ENCODE measurements at places on chromosomes 5 and 9.

GRCh38 chr5:74556631-74557595, 83.6 kb downstream of the ENC1 start:
- DNase-seq: no peak

GRCh38 chr5:116674881-116675625, 100.4 kb upstream of the SEMA6A start:
- no peak for DNase-seq

- DNase-seq: no peak
Measured at GRCh38 chr9:121160025-121160424, 41.6 kb downstream of the RAB14 start.

GRCh38 chr5:51188001-51188591, 195.2 kb upstream of the ISL1 start:
- DNase-seq: no peak

GRCh38 chr5:156178117-156178516, 148.8 kb upstream of the SGCD start:
- DNase-seq: no peak

- DNase-seq: no peak
Measured at GRCh38 chr5:56290378-56291078, 57.4 kb upstream of the ANKRD55 start.

GRCh38 chr5:749101-749670, 35.3 kb downstream of the ZDHHC11B start:
- DNase-seq: no peak

DNA sequence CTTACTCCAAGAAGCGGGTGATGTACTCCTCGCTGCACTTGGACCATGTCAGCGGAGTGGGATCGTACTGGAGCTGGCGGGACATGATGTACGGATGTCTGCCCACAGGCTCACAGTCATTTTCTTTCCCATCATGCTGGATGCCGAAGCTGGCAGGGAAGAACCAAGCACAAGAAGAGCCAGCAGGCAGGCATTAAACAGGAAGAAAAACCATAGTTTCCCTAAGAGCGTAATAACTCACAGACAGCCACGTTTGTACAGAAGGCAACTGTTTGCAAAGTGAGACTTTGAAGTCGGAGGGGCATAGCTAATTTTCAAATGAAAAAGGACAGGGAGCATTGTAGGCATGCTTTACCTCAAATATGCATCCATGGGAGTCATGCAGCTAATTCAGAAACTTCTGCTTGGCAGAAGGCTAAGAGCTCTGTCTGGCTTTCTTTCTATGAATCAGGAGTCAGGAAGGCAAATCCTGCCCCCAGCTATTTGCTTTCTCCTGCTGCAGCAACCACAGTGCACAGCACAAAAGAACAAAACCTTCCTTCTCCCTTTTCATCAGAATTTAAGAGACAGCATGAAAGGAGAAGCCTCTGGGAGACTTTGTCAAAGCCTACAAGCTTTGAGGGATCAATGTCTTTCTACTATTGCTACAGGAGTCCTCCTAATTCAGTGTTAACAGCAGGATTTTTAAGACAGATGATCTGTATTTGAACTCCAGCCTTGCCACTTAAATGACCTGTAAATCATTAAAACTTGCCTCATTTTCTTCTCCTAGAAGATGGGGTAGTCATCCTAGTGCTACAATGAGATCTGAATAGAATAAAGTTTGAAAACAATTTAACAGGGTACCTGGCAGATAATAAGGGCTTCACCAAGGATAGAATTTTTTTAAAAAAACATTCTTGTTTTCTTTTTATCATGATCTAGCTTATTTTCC, 209.1 kb downstream of the TARS1 start:
- DNase-seq: no peak
